ENCODE measurements at places on chromosomes 7 and 10.
A peak's percentile ranks its signal among the peaks of the same experiment; 100 is the strongest.

- DNase-seq, result no peak
Measured at GRCh38 chr7:2559283-2559950, 638 bp downstream of the IQCE start.

DNA sequence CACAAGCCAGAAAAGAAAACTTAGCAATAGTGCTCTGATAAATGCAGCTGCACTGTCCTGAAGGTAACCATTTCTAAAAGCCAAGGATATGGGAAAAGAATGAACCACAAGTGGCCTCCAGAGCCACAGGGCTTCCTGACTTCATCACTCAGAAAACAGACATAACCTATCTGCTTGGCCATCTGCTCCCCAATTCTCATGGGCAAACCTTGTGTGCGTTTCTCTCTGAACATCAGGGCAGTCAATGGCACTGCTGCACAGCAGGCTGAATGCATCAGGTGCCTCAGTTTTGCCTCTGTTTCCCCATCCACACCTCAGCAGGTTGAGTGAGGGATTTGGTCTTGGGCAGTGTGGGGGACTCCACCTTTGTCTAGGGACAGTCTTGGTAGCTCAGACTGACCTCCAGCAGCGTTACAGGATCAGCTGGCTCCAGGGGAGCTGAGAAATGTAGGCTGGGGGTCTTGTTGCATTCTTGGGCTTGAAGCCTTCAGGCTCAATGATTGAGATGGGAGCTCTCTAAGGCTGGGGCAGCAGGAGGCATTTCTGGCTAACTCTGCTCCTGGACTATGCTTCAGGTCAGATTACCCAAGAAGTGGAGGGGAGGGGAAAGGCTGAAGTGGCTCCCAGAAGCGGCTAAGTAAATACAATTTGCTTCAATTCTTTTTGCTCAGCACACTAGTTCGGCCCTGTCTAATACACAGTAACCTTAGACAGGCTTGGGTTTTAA lies 23.6 kb upstream of the PDLIM1 start:
- no peak for DNase-seq

DNA sequence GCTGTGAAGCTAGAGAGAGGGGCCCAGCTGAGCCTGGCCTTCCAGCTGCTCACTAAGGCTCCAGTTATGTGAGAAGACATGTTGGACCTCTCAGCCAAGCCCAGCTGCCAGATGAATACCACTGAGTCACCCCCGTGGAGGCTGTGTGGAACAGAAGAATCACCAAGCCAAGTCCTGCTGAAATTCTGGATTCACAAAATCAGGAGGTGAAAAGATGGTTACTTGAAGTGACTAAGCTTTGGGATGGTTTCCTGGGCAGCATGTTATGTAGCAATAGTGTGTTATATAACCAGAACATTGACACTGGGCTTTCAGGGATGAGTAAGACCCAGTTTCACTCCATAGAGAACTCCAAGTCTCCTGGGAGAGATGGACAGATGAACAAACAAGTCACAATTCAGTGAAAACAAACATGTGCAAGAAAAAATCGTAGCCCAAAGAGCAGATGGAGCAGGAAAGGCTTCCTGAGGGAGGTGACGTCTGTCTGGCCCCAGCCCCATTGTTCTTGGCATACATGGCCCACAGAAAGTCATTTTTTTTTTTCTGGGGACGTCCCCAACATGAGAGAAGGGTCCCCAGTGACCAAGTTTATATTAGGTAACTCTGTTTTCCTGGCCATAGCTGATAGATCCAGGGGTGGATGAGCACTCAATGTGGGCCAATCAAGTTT lies 64.1 kb upstream of the PDZD8 start:
- no peak for DNase-seq

DNA sequence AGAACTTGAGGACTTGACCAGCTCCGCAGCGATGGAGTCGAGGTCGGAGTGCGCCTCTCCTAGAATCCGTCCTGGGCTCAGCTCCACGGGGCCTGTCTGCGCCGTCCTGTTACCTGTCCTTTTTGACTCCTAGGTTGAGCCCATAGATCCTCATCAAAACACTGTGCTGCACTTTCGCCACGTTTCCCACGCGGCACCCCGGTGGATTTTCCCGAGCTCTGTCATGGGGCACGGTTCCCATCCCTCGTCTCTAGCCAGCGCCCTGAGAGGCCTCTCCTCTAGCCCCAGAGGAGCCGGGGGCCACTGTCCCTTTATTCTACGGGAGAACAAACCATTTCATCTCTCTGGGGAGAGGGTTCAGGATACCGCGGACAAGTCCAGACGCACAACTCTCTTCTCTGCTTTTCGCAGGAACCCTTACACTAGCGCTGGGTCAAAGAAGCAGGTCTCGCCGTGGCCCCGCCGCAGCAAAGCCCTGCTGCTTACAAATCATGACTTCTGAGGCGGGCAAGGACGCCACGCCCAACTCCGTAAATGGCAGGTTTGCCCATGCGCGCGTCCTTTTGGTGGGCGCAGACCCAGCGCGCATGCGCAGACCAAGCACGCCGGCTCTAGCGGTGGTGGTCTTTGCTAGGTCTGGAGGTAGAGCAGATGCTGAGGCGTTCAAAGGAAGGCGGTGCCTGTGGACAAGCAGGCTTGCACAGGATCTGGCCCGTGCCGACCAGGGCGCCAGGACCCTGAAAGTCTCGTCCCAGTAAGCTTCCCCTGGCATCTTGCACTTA lies 10.3 kb upstream of the ANKRD7 start:
- DNase-seq, result peak; percentile 15

DNA sequence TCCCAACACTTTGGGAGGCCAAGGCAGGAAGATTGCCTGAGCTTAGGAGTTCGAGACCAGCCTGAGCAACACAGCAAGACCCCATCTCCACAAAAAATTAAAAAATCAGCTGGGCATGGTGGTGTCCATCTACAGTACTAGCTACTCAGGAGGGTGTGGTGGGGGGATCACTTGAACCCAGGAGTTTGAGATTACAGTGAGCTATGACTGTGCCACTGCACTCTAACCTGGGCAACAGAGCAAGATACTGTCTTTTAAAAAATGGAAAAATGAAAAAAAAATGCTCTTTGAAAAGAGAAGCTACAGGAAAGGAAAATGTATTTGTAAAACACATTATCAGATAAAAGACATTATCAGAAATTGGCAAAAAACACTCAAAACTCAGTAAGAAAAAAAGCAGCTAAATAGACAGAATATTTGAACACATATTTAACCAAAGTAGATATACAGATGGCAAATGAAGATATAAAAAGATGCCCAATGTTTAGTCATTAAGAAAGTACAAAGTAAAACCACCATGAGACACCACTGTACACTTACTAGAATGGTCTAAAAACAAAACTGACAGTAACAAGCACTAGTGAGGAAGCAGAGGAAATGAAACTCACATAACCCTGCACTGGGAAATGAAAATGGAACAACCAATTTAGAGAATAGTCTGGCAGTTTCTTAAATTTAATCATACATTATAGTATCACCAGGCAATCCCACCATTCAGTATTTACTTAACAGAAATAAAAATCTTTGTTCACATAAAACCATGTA lies 40.5 kb downstream of the NRBF2 start:
- DNase-seq, result no peak
